ENCODE measurements at places on chromosomes 1 and 21.

GRCh38 chr21:27047283-27047657 is 80.4 kb upstream of the ADAMTS5 start:
- no peak for DNase-seq

DNA sequence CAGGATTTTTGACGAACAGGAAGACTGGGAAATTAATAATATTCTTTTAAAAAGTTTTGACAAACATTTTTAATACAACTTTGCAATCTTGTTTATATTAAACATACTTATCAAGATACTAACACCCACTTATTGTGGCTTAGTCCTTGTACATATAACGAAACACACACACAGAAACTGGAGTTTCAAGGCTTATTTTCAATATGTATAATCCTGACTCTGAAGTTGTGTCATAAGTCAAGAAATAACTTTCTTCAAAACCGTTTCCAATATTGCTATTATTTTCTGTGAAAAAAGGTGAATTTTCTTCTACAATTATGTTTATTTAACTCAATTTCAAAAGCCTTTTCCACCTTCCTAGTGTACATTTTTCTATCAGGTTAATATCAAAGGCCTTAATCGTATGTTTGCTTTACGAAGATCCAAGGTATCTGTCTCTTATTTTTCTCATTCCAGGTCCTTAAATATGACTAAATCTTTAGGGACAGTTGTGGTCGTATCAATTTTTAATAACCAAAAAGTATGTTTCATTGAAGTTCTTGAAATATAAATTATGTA is 1.8 kb downstream of the CDKN2C start:
- no peak for DNase-seq

DNA sequence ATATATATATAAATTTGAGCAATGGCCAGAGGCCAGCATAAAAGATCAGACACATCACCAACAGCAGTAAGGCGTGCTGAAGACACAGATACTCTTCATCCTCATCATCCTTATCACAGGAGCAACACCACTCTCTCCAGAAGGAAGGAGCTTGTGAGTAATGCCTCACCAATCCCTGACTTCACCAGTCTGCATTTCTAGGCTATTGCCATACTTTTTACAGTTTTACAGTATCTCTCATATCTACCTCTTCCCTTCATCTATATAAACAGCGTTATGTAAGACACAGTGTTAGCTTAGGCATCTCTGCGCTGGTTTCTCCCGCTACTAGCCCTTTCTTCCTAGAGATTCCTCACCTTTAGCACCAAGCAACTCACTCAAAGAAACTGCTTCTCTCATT is 2.4 kb upstream of the ABL2 start:
- no peak for DNase-seq

- DNase-seq = no peak
Observed at GRCh38 chr1:24319962-24320361, 805 bp downstream of the GRHL3 start.

GRCh38 chr1:192600275-192600674 is 24.7 kb downstream of the RGS1 start:
- peak; percentile 51 for DNase-seq
